ENCODE measurements at places on chromosomes 3 and 15. TPM values are rescaled to one million over a fixed set of nuclear protein-coding genes. Genes with fewer than 3 reads are reported as not detected.

TM4SF4 gene
- 0.12 TPM for total RNA-seq

PRR20G gene
- total RNA-seq, result not detected

DNA sequence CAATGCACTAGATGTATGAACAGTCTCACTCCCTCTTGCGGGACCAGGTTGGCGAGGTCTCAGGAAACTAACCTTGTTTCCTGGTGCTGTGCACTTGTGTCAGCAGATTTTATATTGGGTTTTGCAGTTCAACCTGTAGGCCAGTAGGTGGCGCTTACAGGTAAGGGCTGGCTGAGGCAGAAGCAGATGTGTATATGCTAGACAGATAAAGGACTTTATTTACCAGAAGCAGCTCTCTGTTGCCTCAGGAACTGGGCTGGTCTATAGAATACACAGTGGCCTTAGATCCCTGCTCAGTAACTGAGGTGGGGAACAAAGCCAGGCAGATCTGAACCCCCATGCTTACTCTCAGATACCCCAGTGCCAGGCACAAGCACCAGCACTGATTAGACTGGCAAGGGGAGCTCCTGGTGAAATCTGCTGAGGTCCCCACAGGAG is 296.8 kb downstream of the DOCK3 start:
- DNase-seq, result no peak

SLC28A2 gene
- 0.12 TPM for total RNA-seq

DNA sequence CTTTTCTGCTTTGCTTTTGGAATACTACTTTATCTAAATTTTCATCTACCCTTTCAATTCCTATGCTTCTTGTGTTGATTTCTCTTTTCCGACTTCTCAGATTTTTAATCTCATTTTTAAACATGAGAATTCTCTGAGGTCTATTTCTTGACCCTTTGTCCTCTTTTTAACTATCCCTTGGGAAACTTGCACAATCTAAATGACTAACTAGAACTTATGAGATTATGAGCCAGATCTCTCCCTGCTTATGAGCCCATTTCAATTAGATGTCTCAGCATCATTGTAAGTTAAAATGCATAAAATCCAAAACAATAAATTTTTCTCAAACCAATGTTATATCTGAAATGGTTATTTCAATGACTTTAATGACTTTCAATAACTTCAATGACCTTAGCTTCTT is 296.9 kb upstream of the AGTR1 start:
- no peak for DNase-seq

DNA sequence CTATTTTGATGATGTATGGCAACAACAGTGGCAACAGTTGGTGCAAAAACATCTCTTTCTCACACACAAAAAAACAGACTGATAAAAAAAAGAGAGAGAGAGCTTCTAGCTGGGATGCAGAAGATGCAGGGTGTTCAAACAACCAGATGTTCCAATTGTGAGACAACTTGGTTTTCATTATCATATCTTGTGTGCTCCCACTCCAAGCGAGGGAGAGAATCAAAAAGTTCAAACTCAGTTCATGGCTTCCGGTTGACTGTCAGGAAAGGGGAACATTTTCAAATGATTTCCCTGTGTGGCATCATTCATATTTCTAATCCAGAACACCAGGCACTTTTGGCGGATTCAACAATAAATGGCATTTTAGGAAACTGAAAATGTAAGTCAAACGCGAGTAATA is 72.1 kb downstream of the RSL24D1 start:
- no peak for DNase-seq

CTXN2 gene
- not detected for total RNA-seq

GRCh38 chr3:190217081-190217480 is 96.4 kb upstream of the P3H2 start:
- no peak for DNase-seq

- no peak for DNase-seq
Measured at GRCh38 chr3:12455740-12456139, 28.5 kb upstream of the TSEN2 start.

DNA sequence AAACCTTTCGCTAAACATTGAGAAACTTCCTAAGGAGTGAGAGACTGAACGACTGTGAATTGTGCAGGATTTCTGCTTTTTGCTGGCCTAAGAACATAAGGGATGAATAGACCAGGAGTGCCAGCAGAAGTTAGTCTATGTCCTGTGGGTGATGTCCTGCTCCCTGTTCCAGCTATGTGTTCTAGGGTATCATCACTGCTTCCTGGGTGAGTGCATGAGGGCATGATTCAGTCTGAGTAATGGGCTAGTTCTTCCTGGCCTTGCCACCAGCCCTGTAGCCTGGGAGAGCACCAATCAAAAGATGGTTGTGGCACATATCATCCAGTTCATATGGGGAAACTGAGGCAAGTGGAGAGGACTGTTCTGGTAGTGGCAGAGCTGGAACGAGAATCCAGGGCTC is 153.9 kb upstream of the TPM1 start:
- no peak for DNase-seq

DNA sequence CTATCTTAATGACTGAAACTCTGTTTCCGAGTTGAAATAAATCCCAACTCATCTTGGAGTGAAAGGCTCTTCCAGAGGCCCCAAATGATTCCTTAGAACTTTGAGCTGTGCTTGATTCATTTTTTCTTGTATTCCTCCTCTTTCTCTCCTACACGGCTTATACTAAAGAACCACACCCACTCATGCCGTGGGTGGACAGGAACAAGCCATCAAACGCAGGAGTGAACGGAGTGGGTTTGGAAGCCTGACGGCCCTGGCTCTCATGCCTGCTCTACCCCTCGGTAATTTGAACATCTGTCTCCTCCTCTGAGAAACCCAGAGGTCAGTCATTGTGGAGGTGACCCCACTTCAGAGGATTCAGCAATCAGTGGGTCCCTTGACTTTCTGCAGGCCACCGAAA is 236.5 kb downstream of the AGBL1 start:
- DNase-seq, result no peak

GRCh38 chr3:53939813-53940212 is 48.2 kb upstream of the SELENOK start:
- DNase-seq, result no peak

DNA sequence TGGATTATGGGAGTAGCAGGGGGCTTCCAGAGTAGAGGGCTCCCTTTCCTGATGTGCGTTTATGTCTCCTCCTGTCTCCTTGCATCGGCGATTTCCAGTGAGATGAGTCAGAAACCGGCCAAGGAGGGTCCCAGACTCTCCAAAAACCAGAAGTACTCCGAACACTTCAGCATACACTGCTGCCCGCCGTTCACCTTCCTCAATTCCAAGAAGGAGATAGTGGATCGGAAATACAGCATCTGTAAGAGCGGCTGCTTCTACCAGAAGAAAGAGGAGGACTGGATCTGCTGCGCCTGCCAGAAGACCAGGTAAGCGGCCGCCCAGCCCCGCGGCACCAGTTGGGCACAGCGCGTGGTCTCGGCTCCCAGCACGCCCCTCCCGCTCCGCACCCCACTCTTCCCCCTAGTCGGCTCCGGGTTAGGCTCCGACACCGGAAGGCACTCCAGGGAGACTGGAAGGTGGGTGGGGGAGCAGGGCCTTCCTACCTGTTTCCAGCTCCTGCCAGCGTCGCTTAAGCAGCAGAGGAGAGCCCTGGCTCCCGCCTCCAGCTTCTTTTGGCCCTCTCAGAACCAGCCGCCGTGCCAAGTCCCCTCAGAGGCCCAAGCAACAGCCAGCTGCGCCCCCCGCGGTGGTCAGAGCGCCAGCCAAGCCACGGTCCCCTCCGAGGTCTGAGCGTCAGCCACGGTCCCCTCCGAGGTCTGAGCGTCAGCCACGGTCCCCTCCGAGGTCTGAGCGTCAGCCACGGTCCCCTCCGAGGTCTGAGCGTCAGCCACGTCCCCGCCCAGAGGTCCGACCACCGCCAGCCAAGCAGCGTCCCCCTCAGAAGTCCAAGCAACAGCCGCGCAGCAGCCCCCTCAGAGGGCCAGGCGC is 34.7 kb downstream of the MOBP start:
- DNase-seq, result no peak

- DNase-seq, result no peak
Measured at GRCh38 chr15:66403323-66403722, 16.6 kb downstream of the MAP2K1 start.

DNA sequence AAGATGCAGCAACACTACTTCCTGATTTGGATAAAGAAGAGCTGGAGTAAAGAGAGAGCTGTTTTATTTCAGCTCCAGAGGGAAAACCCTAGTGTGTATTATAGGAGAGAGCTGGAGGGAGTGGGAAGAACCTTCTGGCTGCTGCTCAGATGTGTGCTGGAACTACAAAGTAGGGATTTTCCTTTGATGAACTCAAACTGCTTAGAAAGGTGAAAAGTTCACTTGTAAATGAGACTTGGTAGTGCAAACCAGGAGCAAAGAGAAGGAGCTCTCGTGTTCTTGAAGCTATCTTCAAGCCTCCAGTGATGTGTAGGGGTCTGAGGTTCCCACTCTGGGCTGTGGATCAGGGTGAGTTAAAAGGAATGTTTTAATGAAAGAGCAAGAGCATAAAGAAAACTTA is 110.4 kb downstream of the EDEM1 start:
- DNase-seq, result no peak

DNA sequence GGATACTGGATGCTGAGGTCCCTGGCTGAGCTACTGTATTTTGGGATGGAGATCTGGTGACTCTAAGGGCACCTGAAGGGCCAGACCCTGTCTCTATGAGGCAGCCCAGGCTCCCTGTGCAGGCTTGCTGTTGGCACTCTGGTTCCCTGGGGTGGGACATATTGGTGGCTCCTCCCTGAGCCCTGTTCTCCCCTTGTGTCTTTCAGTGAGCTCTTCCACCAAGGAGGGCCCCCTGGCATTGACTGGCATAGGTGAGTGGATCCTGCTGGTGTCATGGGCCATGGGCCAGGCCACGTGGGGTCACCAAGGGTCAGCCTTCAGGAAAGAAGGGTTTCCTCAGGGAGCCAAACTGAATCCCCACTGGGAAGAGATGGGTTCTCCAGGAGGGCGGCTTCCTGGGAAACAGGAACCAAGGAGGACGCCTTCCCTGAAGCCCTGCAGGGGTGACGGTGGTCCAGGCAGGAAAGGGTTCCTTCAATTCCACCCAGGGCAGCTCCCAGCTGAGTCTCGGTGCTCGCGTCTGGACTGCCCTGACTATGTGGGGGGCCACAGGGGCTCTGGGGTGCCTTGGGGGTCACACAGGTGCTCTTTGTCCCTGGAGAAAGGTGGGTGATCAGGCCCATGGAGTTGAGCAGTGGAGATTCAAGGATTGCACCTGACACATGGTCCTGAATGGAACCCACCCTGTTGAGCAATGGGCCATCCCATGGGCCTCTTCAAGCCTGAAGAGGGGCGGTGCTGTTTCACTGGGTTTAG is 220.4 kb downstream of the SNRPN start:
- DNase-seq, result no peak

GRCh38 chr3:112579232-112579631 is 17.4 kb downstream of the SLC35A5 start:
- DNase-seq, result no peak

- no peak for DNase-seq
Measured at GRCh38 chr15:88004399-88004798, 252.1 kb downstream of the NTRK3 start.

NANOGP8 gene
- total RNA-seq, result 3.3 TPM

GRCh38 chr3:183324083-183324482 is 71.0 kb downstream of the B3GNT5 start:
- DNase-seq, result no peak

Measured in ovary (tissue), 10 donors.